ENCODE measurements at places on chromosomes 2 and 18. TPM values are rescaled to one million over a fixed set of nuclear protein-coding genes. Genes with fewer than 3 reads are reported as not detected.

Gene GAREM2
- 4.9 TPM for total RNA-seq

Gene ANTXR1
- not detected for total RNA-seq

GRCh38 chr2:196696423-196697079 is 57.0 kb downstream of the CCDC150 start:
- no peak overlapping the region for H3K4me3 ChIP-seq
- H3K27me3 ChIP-seq: no peaks in the 10 kb centered on the region

GRCh38 chr2:189363559-189363958 is 77.7 kb upstream of the WDR75 start:
- no peak overlapping the region for H3K4me3 ChIP-seq
- H3K4me1 ChIP-seq: no peaks in the 10 kb centered on the region
- no peaks in the 10 kb centered on the region for H3K36me3 ChIP-seq
- H3K27ac ChIP-seq: no peak overlapping the region
